ENCODE measurements at places on chromosomes 5 and 9.

- no peak for DNase-seq
Measured at GRCh38 chr5:61327760-61328753, 4.0 kb upstream of the ZSWIM6 start.

- no peak for DNase-seq
Measured at GRCh38 chr9:3824581-3824980, 298.8 kb upstream of the RFX3 start.

DNA sequence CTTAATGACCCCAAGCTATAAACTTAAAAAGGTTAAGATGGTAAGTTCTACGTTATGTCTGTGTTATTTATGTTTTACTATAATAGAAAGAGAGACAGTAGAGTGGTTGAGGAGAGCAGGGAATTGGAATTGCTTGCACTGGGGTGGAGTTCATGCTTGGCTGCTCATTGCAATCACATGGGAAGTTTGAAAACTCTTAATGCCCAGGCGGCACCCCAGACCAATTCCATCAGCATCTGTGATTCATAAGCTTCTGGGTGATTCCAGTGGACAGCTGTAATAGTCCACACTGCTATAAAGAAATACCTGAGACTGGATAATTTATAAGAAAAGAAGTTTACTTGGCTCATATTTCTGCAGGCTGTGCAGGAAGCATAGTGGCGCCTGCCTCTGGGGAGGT, 323.9 kb upstream of the MSX2 start:
- DNase-seq: no peak

- DNase-seq: no peak
Measured at GRCh38 chr9:126719618-126720031, 85.2 kb upstream of the ZBTB43 start.

GRCh38 chr5:178411083-178411482, 178.5 kb upstream of the PHYKPL start:
- DNase-seq: no peak

- DNase-seq: no peak
Measured at GRCh38 chr5:16791036-16791705, 144.9 kb downstream of the MYO10 start.

GRCh38 chr9:77505232-77505631, 142.9 kb downstream of the GNA14 start:
- no peak for DNase-seq

DNA sequence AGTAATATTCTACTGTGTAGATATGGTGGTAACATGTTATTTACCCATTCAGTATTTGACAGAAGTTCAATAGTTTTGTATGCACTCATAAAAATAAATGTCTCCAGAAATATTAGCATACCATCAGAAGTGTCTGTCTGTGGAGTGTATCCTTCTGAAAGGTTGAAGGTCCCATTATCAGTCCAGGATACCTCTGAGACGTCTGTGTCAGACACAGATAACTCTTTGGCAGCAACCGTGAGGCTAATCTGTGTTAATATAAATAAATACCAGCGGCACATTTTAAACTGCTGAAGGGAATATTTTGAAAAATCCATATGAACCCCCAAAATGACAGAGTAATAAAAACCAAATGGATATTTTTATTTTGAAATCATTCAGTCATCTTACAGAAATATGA, 11.9 kb upstream of the ZNF622 start:
- no peak for DNase-seq

- DNase-seq: no peak
Measured at GRCh38 chr5:31741496-31741895, 102.6 kb downstream of the PDZD2 start.

Measured in omental fat pad (tissue), 4 donors.